ENCODE measurements at places on chromosomes 13 and 19.

DNA sequence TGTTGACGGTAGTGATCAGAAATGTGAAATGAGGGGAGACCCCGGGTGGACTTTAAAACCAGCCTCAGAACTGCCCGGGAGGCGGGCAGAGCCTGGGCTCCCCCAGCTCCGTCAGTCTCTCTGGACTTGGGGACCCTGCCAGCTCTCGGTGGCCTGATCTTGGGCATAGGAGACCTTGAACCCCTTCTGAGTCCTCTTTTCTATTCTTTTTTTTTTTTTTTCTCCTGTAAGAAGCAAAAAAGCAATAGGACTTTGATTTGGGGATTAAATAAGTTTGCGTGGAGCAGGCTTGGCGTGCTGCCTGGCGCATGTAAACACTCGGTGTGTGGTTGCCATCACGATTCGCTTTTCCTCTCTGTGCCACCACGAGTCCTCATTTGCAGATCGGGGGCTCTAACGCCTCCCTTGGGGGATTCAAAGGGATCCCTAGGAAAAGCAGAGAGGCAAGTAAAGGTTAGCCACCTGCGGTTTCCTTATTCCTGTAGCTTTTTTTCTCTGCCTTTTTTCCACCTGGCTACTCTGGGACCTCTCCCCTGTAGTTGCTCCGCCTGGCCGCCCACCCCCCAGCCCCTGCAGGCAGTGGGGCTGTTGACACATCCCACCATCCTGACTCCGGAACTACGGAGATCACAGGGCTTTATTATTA is 1.3 kb downstream of the SAFB start:
- peak; percentile 47 for DNase-seq

GRCh38 chr13:23377983-23378632 is 55.4 kb downstream of the SACS start:
- DNase-seq: no peak

DNA sequence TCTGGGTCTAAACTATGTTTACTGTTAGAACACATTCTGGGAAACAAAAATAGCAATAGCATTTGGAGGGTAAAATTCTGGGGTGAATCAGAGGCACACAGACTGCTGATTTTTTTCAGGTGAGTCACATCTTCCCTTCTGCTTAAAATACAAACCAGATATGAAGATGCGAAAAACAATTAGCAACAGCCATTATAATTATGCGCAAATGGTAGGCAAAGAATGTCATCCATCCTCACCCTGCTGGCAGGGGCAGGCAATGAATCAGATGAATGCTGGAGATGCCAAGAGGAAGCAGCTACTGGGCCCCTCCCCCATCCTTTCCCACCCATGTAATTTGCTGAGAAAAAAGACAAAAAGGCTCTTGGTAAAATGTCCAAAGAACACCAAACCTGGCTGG is 282.9 kb downstream of the KLF5 start:
- no peak for DNase-seq

GRCh38 chr13:112182251-112182650 is 115.3 kb downstream of the SOX1 start:
- DNase-seq: no peak

- no peak for DNase-seq
Measured at GRCh38 chr13:50104493-50104892, 89.2 kb downstream of the KCNRG start.

DNA sequence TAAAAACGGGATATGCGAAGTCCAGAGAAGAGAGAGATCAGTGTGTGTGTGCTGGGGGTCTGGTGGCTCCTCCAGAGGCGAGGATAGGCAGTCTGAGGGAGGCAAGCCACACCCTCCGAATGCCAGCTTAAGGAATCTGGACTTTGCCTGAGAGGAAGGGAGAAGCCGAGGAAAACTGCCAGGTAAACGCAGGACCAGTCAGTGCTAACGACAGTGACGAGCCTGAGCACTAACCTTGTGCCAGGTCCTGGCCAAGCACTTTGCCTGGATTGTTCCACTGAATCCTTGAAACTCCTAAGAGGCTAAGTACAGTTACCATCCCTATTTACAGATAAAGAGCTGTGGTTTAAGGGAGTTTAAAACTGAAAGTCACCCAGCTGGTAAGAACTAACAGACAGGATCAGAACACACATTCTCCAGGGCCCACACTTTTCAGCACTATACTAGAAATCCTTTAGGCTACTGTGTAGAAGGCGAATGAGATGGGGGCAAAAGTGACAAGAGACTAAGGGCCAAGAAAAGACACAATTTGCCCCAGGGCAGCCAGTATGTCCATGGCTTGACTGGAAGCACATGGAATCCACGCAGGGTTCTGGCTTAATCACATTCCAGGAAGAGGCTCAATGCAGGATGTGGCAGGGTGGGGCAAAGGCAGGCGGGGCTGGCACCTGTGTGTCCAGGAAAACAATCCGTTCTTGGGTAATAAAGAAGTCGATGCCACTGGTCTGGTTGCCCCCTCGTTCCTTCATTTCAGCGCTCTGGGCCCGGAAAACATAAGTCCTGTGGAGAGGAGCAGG is 15.1 kb downstream of the SMG9 start:
- peak; percentile 80 for DNase-seq

DNA sequence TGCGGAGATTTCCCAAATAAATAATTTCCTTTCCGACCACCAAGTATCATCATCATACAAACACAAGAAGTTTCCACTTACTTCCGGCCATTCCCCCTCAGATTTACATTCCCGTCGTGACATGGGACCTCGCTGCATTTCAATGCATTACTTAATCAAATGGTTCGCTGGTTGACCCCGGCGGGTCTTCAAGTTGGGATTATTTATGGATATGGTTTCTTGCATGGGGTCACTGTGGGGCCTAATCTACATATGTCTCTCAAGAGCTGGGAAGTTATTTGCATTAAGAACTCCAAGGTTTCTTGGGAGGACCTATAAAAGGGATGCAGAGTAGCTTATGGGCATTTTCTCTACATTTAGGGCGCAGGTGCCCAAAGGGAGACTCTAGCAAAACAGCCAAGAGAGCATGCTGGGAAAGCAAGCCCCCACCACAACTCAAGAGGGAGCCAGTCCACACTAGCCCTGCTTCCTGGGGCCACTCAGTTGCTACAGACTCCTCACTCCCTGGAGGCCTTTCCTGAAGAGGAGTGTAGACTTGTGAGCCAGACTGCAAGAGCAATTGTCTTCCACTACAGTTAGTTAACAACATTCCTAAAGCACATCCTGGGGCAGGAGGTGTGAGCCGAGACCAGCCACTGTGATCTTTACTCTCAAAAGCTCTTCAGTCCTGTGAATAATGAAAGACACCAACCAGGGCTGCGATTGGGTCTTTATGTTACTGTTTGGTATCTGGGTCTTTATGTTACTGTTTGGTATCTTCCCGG is 125.3 kb downstream of the KATNAL1 start:
- DNase-seq: no peak

DNA sequence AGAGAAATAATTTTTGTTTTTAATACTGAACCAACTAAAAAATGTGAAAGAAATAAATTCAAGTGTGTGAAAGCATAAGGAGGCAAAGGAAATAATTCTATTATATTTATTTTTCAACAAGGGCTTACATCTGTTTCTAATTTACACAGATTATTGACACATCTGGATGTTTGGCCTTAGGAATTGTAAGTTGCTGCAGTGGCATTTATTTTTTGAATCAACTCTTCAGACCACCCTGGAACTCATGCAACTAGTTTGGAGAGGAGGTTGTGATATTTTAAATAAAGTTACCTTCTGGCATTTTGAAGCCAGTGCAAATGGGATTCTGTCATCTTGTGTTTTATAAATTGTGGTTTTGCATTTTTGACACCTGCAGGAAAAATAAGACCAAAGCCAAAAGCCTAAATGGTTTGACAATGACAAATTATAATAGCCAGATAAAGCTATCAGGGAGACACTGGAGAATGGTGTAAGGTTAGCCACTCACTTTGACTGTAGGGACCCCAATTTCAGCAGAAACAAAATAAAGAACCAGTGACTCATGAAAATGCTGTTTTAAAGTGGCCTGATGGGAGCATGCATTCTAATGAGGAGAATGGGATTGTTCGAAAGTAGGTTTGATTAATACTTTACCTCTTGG is 192.9 kb downstream of the KLF5 start:
- DNase-seq: no peak

GRCh38 chr13:75986818-75987217 is 350.7 kb downstream of the LMO7 start:
- DNase-seq: no peak

- no peak for DNase-seq
Measured at GRCh38 chr13:39941911-39942551, 286.6 kb downstream of the COG6 start.

GRCh38 chr13:20803180-20803965 is 29.6 kb upstream of the EEF1AKMT1 start:
- no peak for DNase-seq

GRCh38 chr13:47639738-47640447 is 361.2 kb downstream of the SUCLA2 start:
- no peak for DNase-seq

- DNase-seq: no peak
Measured at GRCh38 chr13:109162248-109163036, 533.0 kb downstream of the MYO16 start.

Measured in left colon (tissue), 2 donors.